ENCODE measurements at places on chromosomes 13 and 19.
A peak's percentile ranks its signal among the peaks of the same experiment; 100 is the strongest.

GRCh38 chr13:30735025-30735871, at the start of gene ALOX5AP:
Gene ALOX5AP (plus strand): TSS chr13:30735543. CDS start chr13:30735606, 63 bp downstream.
- DNase-seq, result no peak

DNA sequence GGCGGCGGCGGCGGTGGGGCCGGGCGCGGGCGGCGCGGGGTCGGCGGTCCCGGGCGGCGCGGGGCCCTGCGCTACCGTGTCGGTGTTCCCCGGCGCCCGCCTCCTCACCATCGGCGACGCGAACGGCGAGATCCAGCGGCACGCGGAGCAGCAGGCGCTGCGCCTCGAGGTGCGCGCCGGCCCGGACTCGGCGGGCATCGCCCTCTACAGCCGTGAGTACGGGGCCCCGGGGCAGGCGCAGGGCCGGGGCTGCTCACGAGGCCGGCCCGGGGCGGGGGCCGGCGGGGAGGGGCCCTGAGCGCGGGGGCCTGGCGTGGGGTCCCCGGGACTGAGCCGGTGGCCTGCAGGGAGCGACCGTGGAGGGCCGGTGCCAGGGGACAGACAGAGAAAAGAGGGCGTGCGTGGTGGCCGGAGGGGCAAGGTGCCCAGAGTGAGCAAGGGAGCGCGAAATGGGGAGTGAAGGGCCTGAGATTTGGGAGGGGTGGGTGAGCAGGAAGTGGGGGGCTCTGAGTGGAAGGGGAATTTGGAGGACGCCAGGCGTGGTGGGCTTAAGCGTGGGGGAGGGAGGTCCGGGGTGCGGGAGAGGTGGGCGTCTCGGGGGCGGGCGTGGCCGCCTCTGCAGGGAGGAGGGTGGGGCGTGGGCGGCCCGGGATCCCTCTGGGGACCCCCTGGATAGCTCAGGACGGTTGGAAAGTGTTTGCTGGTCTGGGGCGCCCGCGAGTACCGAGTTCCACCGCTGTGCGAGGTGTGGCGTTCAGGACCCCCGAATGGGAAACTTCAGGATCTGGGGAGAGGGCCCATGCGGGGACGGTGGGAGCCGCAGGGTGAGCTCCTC, 575 bp downstream of the CARM1 start:
- no peak for DNase-seq

DNA sequence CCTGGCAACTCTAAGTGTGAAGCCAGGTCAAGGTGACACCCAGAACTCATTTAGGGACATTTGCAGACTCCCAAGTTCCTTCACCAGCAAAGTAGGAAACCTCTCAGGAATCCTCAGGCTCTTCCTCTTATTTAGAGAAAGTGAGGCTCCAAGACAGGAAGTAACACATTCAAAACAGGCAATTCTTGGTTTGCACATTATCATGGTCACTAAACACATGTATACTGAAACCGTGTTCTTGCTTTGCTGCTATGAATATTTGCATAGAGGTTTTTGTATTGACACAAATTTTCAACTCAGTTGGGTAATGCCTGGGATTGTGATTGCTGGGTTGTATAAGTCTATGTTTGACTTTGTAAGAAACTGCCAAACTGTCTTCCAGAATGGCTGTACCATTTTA, 13.2 kb upstream of the URI1 start:
- no peak for DNase-seq

DNA sequence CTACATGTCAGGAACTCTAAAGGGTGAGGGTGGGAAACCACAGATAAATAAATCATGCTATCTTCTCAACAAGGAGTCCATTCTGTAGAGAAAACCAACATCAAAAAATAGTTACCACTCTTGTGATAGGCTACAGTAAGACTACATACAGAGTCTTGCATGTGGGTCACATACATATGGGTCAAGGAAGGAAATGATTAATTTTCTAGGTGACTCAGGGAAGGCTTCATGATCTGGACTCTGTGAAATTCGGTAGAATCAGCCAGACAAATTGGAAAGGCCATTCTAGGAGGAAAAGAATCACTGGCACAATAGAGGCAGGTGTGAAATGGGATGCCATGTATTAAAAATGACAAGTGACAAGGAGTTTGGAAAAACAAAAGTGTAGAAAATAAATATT, 638.9 kb downstream of the LIG4 start:
- no peak for DNase-seq

- no peak for DNase-seq
Observed at GRCh38 chr19:17091758-17092333, 16.3 kb downstream of the MYO9B start.

DNA sequence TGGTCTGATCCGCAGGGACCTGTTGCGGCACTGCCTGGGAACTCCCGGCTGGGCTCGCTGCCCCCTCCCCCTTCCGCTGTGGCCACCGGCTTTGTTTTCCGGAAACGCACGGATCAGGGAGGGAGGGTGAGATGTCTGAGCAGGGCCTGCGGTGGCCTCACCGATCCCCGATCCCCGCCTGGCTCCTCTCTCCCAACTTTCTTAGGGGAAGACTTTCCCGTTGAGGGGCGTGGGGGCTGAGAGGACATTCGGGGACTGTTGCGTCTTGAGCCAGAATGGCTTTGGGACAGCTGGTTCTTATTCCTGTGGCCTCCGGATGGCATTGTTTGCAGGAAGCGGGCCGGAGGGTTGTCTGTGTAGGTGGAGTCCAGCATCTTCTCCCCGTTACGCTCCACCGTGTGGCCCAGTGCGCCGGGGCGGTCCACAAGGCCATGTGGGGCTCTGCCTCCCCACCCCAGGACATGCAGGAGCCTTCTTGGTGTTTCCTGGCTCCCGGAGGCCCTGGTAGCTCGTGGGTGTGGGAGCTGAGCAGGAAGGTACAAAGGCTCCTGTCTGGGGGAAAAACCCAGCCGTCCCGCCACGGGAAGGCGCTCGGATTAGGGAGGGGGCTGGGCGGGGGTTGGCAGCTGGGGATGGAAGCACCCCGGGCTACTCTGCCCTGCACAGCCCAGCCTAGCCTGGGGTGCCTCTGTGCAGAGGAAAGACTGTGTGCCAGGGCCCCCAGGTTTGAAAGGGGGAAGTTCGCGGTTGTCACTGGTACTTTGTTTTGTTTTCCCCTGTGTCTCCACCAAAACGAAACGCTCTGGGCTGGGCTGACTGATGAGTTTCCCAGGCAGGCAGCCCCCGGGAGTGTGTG, 1.3 kb downstream of the CSNK1G2 start:
- DNase-seq, result peak; percentile 73

GRCh38 chr13:80116107-80116506, 224.8 kb downstream of the SPRY2 start:
- no peak for DNase-seq

- DNase-seq, result no peak
Observed at GRCh38 chr13:112648101-112648500, 41.7 kb upstream of the ATP11A start.
